Stimulated activated CD4-positive, alpha-beta T cell treated with anti-CD3 and anti-CD28 coated beads, Interleukin-15, amount 100 ng/mL, for 1 hour (primary cell): ENCODE measurements at places on chromosomes 5 and 9.

GRCh38 chr9:126307322-126308061 lies 19.1 kb upstream of the MVB12B start:
- no peak for DNase-seq

DNA sequence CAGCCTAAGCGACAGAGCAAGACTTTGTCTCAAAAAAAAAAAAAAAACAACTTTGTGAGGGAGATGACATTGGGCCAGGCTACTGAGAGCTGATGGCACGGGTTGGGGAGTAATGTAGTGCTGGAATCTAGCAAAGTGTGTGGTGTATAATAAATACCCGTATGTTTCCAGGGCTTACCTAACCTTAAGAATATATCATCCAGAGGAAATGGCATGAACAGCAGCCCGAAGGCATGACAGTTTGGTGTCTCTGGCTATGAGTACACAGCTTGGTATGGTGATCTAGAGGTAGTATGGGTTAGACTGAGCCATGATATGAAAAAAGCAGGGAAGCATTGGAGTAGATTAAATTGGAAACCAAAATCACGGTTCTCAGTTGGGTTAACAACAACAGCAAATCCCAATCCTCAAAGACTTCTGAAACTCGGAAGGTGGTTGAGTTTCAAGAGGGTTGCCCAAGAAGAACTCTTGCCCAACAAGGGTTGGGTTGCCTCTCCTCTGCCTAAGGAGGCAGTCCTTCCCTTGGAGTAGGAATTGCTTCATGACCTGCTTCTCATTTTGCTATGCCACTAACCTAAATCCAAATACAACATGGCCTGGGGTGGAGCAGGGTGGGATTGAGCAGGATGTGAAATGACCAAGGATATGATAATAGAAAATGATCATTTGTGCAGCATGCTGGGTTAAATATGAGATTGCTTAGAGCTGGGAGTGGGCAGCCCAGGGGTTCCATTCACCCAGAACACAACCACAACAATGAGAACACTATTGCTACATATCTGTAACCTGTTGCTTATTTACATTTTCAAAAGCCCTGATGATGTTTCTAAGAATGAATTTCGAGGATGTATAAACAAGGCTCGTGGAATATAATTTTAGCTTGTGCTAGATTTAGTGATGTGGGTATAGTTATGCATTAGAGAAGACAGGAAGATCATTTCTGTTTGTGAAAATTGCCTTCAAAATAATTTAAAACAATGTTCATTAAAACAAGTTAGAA lies 64.6 kb upstream of the ZFR start:
- DNase-seq: no peak

DNA sequence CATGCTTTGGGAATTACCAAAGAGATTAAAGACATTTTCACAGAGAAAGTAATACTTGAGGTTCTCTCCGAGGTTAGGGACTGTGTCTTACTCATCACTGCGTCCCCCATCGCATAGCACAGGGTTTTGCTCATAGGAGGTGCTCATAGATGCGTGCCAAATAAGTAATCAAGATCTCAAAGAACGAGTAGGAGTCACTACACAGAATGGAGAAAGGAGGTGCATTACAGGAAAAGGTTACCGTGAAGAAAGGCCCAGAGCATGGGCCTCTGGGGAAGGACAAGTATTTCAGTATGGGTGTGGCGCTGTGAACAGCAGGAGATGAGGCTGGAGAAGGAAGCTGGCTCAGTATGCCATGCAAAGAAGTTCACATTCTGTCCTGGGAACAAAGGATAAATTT lies 182.4 kb downstream of the ACTL7B start:
- DNase-seq: no peak

- DNase-seq: no peak
These were observed 40.9 kb downstream of the AMBP start for GRCh38 chr9:114037249-114037648.

GRCh38 chr9:89436963-89437625 lies 60.8 kb downstream of the SEMA4D start:
- DNase-seq: no peak

- DNase-seq: no peak
These were observed 38.8 kb upstream of the SHB start for GRCh38 chr9:38107811-38108304.

GRCh38 chr9:138038244-138038671 lies 160.7 kb downstream of the CACNA1B start:
- DNase-seq: no peak

DNA sequence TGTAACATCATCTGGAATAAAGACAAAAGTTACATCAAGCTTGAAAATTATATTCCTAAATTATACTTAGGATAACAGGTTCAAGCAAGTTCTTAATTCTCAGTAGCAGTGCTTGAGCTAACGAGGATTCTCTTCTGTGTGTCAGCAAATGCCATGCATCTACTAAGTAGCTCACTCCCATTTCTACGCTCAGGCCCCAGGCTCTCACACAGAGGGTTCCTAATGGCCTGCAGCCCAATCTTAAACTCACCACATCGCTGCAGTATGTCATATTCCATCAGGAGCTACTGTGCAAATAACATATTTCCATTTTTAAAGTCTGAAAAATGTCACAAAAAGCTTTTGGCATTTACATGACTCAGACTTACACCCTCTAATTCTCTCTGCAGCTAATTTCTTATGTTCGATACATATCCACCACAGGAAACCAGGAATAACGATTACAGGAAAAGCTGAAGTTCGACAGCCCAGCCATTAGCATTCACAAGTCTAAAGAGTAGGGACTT lies 474.8 kb downstream of the EFNA5 start:
- DNase-seq: no peak

- DNase-seq: no peak
These were observed 140.8 kb downstream of the COL23A1 start for GRCh38 chr5:178449163-178450070.

DNA sequence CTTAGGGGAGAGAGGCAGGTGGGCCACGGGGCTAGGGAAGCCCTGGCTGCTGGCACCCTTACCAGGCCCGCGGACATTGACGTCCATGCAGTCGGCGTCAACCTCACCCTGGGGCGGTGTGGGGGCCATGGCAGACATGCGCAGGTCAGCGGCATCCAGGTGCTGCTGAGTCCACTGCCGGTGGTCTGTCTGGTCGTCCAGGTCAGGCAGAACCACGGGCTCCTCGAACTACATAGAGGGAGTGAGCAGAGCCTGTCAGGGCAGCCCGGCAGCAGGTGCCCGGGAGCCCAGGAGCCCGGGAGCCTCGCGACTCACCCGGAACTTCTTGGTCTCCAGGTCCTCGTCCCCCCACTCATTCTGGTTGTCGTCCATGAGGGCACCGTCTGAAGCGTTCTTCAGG lies 18.8 kb upstream of the SEC16A start:
- DNase-seq: no peak

DNA sequence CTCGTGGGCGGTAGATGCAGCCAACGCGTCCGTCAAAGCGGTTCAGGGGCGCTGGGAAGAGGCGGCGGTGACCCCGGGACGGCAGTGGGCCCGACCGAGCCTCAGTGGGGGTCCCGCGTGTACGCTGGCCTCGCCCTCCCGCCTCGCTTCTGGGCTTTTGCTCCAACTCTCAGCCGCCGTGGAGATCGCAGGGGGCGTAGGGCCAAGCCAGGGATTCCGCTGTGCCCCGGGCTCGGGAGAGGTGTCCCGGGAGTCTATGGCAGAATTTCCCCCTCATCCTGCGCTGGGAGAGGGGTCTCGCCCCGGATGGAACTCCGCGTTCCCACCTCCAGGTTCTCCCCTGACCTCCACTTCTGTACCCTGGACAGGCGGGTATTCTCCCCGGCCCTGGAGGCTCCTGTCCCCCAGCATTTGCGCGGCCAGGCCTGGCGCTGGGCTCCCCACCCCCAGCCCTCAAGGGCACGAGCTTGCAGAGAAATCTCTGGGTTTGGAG lies 131.9 kb downstream of the MRPL36 start:
- no peak for DNase-seq

GRCh38 chr5:152529440-152529839 lies 124.4 kb upstream of the NMUR2 start:
- DNase-seq: no peak

- DNase-seq: no peak
These were observed 56.9 kb upstream of the SIMC1 start for GRCh38 chr5:176181271-176181855.

GRCh38 chr5:39113354-39113953 lies 39.3 kb upstream of the RICTOR start:
- no peak for DNase-seq

DNA sequence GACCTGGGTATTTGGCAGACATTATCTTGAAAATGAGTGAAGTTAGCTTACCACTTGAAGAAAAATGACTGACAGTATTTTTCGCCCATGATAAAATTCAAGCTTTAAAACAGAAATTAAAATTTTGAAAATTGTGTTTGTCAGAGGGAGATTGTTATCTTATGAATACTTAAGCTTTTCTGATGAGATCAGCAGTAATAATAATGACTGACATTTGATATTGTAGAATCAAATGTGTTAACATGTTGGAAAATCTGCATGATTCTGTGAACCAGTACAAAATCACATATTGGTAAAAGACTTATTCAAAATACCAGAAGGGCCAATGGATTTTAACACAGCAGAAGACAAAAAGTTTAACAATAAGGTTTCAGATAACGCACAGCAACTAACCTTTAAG lies 94.0 kb downstream of the MSX2 start:
- no peak for DNase-seq

DNA sequence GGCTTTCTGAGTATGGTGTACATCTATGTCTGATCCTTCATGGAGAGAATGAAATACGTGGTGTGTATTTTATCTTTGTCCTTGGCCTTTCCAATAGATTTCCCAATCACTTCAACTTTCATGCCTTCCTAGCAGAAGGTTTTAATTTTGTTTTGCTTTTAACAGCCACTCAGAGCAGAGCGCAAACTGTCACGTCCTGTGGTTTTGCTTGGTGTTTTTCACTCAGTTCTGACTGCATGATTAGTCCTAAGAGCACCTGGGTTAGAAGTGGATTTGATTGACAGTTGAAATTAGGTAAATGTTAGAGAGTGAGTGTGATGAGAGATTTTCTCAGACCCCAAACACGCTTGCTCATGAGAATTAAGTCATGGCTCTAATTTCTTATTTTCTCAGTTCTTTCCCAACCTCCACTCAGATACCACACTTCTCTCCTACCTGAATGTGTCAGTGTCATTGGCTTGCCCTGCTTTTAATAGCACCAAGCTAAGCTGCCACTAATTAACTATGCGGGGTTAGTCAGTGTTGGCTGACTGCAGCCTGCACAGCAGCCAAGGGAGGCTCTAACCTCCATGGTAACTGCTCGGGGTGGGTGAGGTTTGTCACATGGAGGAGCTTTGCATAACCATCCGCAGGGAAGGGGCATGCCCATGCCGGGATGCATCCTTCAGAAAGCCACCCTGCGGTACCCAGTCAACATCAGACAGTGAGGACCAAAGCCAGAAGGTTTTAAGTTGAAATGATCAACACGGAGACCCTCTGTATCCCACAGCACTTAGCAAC lies 173.4 kb downstream of the NR3C1 start:
- no peak for DNase-seq

- DNase-seq: no peak
These were observed 146.9 kb downstream of the KIAA0825 start for GRCh38 chr5:94471521-94471920.

DNA sequence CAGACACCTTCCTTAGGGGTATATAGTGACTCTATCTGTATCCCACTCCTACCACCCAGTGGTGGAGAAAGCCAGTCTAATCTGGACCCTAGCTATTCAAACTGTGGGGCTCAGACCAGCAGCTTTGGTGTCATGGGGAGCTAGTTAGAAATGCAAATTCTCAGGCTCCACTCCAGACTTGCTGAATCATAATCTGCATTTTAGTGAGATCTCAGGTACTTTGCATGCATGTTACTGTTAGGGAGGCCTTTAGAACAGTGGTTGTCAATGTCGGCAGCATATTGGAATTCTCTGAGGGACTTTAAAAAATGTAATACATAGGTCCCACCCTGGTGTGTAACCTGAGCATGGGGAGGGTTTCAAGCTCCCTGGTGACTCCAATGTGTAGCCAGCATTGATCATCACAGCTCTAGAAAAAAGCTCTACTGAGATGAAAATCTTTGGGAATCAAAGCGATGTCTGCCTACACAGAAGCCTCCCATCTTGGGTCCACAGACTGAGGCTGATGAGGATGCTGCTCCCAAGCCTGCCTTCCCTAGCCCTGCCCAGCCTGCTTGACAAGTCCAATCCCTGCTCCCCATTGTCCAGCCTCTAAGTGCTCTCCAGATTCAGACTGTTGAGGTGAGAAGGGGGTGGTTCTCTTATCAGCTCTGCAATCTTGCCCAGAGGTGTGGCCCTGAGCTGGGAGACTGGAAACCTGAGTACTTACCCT lies 11.9 kb upstream of the GM2A start:
- DNase-seq: no peak

DNA sequence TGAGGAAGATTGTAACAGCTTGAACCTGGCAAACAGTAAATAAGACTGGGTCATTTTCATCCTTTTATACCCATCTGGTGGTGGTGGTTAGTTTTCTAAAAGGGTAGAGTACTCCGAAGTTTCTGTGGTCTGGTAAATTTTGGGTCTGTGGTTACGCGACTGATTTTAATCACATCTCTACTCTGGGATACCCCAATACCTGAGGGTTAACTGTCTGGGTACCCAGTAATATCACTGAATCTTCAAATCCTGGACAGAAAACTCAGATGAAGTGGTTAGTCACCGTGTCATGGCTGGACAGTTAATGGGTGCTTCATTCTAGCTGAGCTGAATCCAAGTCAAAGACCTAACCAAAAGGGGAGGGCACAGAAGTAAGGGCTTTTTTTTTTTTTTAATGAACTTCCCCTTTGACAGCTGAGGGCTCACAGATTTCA lies 474.2 kb downstream of the GADD45G start:
- no peak for DNase-seq

GRCh38 chr5:17020678-17021601 lies 84.9 kb upstream of the MYO10 start:
- no peak for DNase-seq

- no peak for DNase-seq
These were observed 246.5 kb downstream of the PTPRD start for GRCh38 chr9:10366171-10366779.

DNA sequence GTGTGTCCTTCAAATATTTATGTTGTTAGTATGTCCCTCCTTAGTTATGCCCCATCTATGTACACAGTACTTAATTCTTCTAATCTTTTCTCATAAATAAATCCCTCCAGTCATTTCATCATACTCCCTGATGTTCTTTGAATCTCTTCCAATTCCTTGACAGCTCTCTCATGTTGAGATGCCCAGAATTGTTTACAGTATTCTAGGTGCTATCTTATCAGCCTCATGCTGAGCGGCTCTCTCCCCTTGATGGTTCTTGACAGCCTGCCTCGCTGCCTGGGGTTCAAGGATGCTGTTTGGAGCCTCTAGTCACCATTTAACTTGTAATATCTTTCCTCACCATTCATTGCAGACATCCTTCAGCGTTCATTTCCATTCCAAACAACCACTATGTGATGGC lies 799.2 kb downstream of the BRINP1 start:
- no peak for DNase-seq

DNA sequence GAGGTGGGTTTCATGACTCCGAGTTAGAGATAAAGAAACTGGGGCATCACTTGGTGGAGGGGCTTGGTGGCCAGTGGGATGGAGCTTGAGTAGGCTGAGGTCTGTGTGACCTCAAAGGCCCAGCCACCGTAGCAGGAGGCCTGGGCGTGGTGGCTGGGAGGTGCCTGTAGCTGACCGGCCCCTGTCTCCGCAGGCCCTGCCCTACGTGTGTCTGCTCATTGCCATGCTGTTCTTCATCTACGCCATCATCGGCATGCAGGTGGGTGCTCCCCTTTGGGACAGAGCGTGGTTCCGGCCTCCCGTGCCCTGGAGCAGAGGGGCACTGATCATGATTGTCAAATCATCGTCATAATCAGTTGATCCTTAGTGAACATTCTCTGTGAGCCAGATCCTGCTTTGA lies 196.2 kb downstream of the CACNA1B start:
- no peak for DNase-seq
